ENCODE measurements at places on chromosomes 16 and 17.

DNA sequence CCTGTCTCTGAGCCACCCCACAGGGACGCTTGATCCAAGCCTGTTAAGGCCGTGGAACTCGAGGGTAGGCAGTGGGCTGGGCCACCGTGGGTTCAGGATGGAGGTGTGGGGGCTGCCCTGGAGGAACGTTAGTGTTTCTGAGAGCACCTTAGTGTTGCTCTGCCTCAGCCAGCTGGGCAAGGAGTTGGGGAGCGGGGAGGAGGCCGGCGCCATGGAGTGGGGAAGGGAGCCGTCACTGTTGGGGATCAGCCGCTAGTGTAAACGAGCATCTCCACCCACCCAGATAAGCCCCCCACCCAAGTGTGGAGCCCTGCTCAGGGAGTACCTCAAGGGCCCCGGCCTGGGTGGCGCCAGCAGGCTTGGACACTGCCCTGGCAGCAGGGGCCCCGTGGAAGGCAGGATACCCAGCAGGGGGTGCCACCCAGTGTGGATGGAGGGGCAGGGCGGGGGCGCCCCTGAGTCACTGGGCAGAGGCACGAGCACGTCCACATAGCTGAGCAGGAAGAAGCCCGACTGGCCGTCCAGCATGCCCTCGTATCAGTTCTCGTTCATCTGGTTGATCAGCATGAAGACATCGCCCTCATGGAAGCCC lies 98.6 kb downstream of the KPNA2 start:
- DNase-seq: no peak

DNA sequence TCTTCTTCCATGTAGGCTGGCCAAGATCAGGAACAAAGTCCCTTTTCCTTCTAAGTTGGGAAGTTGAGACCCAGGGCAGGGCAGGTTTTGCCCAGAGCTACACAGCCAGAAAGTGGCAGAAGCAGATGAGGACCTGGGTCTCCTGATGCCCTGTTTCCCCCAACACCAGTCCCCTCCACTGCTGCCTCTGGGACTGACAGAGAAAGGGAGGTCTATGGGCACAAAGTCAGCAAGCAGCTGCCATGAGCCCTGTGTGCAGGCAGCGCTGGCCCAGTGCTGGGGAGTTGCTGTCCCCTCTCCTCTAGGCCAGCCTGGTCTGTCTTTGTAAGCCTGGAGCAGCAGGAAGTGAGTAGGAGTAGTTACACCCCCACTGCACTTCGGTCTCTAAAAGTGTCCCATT lies 46.9 kb upstream of the NKD1 start:
- no peak for DNase-seq

GRCh38 chr16:59179446-59180082 lies 445.4 kb upstream of the GOT2 start:
- no peak for DNase-seq

- peak; percentile 15 for DNase-seq
Measured at GRCh38 chr16:84194470-84195200, 3.7 kb downstream of the ADAD2 start.

DNA sequence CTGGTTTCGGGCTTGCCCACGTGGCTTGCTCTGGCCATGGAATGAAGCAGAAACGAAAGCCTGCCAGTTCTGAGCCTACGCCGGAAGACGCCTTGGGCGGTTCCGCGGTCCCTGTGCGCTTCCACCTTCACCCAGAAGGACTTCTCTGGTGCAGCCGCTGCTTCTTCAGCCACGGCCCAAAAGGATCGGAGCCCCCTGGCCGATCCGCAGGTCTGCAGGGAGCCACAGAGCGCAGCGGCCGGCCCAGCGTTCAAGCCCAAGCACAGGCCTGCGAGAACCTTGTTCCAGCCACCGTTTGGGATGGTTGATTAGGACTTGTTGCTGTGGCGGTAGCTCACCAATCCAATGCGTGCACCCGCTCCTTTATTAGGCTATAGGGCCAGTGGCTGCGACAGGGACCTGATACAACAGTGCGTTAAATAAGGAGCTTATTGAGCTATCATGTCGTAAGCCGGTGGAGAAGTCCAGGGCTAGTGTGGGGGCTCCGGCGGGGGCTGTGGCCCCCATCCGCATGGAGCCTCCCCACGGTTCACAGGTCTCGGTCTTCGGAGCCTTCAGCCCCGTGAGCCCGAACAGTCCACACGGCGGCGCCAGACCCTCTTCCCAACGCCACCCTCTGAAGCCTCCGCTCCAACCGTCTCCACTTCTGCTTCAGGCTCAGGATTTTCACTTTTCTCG lies 10.2 kb upstream of the MPP2 start:
- peak; percentile 74 for DNase-seq

- peak; percentile 65 for DNase-seq
Measured at GRCh38 chr17:21034340-21035235, 8.2 kb downstream of the USP22 start.

- no peak for DNase-seq
Measured at GRCh38 chr16:78434401-78434800, 334.9 kb downstream of the WWOX start.

DNA sequence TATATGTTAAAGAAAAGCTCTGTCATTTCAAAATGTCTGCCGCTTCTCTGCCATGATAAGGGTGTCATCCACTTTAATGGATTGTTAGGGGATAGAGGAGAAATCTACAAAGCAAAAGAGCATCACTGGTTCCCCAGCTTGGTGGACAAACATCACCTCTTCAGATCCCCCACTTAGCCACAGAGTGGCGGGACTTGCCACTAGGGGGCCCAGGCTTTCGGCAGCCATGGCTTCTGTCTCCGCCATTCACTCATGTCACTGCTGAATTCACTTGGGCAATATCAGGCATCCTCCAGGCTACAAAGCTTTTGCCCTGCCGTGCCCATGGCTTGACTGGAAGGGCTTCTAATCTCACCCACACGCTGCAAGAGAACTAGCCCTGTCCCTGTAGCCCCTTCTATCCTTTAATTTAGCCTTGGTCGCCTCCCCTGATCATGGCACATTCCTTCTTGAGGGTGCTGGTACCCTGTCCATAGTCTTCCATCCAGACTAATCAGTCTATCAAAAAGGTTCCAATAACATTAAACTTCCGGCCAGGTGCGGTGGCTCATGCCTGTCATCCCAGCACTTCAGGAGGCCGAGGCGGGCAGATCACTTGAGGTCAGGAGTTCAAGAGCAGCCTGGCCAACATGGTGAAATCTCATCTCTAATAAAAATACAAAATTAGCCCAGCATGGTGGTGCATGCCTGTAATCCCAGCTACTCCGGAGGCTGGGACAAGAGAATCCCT lies 34.7 kb downstream of the SBK1 start:
- DNase-seq: peak; percentile 80

All from suppressor macrophage (primary cell).